ENCODE measurements at places on chromosomes 6 and 20.

- no peak for DNase-seq
These were observed 182.8 kb downstream of the ZMYND8 start for GRCh38 chr20:47173596-47174216.

DNA sequence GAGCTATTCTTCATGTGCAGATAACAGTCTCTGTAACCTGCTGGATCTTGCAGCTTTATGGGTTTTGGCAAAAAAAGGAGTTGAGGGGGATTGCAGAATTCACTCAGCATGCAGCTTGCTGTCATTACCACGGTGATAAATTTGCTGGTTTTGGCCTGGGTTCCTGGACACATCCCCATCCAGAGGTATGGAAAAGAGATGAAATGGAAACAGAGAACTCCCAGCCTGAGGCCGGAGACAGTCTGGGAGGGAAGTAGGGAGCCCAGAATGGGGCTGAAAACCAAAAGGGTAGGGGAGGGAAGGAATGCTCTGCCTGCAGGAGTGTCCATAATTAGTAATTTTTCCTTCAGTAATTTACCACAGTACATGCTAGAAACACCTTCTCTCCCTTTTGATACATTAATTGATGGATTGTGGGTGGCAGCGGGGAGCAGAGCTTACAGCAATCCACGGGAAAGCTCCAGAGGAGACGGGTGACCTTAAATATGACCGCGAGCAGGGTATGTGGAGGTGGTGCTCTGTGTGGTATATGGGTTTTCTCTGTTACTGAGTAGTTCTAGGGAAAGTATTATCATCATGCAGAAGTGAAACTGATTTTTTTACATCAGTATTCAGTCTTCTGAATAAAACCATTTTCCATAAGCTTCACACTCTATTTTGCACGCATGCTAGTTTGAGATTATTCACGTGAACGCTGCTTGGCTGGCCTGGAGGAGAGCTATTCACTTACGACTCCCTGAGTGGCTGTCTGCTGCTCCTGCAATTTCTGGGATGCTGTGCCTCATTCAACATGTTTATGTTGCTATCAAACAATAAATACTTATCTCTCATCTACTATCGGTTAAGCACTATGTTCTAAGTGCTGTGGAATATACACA lies 66.3 kb upstream of the KCNK16 start:
- DNase-seq = no peak

DNA sequence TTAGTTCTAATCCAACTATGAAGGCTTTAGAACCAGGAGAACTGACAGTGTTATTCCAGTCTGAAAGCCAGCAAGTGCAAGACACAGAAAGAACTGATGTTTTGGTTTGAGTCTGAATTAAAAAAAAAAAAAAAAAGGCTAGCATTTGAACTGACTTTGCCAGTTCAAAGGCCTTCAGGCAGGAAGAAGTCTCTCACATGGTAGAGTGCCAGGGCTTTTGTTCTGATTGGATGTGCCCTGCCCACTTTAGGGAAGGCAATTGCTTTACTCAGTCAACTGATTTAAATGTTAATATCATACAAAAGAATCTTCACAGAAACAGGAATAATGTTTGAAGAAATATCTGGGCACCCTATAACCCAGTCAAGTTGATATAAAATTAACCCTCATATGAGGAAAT lies 212.2 kb downstream of the HIVEP2 start:
- no peak for DNase-seq

GRCh38 chr6:152135755-152136448 lies 328.4 kb downstream of the ESR1 start:
- DNase-seq = no peak

- no peak for DNase-seq
These were observed 98.8 kb downstream of the SASH1 start for GRCh38 chr6:148441454-148441911.

- DNase-seq = no peak
These were observed 1091.1 kb upstream of the GJE1 start for GRCh38 chr6:141041596-141042087.

DNA sequence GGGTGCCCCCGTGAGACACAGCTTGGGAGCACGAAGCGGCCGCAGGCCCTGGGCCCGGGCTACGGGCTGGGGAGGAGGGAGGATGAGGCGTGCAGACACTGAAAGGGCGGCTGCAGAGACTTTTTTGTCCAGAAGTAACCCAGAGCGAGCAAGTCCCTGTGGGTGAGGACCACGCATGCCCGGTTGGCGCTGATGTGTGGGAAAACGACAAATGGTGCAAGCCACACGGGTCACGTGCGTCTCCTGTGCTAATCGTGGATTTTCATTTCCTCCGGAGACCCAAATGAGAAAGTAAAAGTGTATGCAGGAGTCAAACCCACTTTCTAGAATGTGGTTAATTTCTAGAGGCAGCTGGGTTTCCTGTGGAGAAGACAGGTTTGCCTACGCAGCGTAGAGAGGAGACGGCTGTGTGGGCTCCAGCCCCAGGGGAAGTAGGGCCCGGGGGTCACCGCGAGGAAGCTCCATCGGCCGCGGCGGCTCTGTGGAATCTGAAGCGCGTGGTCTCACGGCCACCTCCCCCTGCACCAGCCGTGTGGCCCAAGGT lies 19.0 kb downstream of the DLL1 start:
- peak; percentile 70 for DNase-seq

GRCh38 chr6:74967821-74968220 lies 238.0 kb downstream of the COL12A1 start:
- no peak for DNase-seq

DNA sequence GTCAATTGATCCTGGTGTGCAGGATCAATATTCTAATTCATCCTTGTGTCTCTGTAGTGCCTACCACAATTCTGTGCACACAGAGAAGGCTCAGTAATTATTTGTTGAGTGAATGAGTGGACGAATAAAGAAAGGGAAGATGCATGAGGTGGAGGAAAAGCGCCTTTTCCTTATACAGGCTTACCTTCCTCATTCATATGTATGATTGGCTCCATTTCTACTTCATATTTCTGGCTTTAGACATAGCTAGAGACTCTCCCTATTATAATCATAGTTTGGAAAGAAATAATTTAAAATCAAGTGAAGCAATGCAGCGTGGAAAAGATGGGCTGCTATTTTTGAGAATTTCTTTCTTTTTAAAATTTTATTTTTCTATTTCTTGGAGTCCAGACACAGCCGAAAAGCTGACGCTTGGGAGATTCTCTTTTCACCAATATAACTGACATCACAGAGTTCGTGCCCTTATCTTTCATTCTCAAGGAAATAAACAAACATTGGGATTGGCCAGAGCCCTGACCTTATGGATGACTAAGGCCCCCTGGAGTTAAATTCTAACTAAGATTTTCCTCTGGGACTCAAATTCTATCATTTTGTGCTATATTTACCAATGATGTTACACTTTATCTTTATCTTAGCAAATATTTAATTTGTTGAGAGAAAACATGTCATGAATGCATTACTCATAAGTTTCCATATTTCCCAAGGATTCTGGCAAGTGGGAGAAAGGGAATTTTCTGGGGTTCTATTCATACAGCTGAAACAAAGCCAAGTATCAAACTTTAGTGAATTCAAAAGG lies 48.1 kb downstream of the PRL start:
- DNase-seq = no peak

DNA sequence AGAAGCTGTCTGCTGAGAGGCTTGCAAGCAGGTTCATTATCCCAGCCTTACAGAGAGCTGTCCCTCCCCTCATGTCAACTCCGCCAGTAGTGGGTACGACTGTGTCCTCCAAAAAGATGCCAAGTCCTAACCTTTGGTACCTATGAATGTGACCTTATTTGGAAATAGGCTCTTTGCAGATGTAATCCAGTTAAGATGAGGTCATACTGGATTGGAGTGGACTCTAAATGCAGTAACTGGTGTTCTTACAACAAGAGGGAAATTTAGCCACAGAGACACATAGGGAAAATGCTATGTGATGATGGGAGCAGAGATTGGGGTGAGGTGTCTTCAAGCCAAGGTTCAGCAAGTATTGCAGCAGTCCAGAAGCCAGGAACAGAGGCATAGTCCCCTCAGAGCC lies 90.8 kb upstream of the FOXP4 start:
- DNase-seq = no peak

DNA sequence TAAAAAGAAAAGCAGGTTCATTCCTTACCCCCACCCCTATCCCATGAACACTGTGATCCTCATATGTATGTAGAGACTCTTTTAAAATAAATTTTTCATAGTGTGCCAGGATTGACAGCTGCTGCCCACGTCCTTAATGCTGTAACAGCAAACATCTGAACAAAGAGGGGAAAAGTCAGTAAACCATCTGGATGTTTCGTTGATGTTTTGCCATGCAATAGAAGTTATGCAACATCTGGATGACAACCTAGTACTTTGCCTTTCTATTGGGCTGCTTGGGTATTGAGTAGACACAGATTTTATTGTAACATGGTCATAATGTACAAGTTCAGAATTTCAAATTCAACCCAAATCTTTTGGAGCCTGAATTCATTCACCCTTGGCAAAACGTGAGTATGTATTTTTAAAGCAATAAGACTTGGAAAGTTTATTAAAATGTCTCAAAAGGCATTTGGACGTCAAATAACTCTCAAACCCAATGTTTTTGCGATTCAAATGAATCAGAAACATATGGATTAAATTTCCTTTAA lies 500.3 kb downstream of the DHX35 start:
- DNase-seq = no peak

DNA sequence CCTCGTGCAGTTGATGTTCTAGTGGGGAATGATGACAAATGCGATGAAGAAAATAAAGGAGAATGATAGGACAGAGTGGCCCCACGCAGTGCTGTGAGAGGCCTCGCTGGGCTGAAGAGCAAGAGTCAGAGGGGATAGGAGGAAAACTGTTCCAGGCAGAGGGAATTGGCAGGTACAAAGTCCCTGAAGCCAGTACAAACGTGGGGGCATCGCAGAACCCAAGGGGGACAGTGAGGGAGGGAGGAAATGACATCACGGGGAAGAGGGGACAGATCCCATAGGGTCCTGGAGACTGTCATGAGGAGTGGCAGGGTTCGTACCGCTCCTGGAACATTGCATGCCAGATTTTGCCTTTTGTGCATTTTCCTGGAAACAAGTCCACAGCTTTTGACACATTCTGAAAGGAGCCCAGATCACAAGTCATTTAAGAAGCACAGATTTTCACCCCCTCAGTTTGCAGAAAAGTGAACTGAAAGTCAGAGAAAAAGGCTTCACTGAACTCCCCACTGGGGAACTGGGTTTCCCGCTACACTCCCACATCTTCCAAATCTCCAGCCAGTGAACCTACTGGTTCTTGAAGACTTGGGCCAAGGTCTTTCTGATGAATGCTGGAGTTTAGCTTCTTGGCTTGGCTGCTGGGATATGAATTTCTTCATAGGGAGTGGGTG lies 77.0 kb downstream of the SULF2 start:
- no peak for DNase-seq

DNA sequence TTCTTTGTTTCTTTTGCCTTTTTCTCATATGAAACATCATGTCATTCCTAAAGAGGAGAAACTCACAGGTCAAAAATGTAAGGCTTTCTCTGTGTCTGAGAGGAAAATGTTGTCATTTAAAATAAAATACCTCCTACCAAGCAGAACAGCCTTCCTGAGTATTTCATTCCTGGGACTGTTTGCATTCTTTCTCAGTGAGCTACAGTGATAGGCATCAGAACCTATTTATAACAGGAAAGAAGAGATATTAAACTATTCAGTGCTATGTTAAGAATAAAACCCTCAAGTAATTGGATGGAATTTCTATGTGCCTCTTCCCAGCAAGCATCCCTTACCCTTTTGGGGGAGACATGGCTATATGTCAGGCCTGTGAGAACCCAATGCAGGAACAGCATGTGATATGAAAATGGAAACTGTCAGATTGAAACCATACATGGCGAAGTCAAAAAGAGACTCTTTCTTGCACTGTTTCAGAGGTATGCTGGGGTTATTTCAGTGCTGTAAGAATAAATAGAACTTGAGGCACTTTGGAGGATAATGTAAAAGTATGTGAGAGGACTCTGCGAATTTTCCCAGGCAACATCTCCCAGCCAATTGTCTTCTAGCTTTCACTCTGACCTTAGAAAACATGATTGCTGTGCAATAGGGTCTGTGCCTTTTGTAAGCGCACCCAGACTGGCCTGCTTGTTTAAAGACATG lies 133.8 kb upstream of the CCN2 start:
- DNase-seq = no peak

- DNase-seq = no peak
These were observed 206.8 kb upstream of the SOX4 start for GRCh38 chr6:21386744-21387143.

- no peak for DNase-seq
These were observed 76.0 kb downstream of the ANKRD6 start for GRCh38 chr6:89508755-89509563.

DNA sequence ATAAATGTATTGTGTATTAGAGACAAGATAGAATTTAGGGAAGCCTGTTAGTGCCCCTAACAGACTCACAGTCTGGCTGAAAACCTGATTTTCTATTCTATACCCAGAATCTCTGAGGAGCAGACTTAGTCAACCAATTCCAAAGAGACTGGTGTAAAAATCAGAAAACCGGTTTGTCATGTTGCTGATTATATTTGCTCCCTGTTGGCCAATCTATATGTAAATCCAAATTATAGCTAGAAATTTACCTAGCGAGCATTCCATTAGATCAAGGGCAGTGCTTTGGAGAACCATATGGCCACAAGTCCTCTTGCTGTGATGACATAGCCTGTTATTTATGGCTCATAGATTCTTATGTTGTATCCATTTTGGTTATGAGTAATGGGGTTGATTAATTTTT lies 4.8 kb downstream of the NFYA start:
- DNase-seq = no peak
